Myocyte (in vitro differentiated cells): ENCODE measurements at places on chromosomes 5 and 9. TPM values are rescaled to one million over a fixed set of nuclear protein-coding genes. Genes with fewer than 3 reads are reported as not detected.

DNA sequence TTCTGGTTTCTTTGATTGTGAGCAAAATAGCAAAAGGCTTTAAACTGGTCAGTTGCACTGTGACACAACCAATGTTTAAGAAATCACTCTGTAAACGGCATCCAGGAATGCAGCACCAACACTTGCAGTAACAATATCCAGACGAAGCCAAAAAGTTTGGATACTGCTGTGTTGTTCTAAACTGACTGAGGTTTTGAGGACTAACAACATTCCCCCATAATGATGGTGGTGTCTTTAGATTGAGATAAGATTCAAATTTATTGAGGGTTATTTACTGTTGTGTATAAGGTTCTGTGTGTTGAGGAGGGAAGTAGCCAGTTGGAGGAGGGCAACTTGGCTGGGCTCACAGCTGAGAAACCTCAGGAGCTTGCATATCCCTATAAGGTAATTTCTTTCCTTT, 353.6 kb downstream of the BNC2 start:
- DNase-seq: no peak

The IL9 gene
- total RNA-seq: not detected in 2 replicates

GRCh38 chr5:73311291-73312110, 137.1 kb downstream of the FOXD1 start:
- peak; percentile 94 for DNase-seq

- DNase-seq: no peak
Measured at GRCh38 chr9:68804911-68805889, 100.2 kb downstream of the PIP5K1B start.

The GHR gene
- total RNA-seq: 0.26 and 0.75 TPM in 2 replicates

The C5orf22 gene
- 25.9 and 39.3 TPM in 2 replicates for total RNA-seq

DNA sequence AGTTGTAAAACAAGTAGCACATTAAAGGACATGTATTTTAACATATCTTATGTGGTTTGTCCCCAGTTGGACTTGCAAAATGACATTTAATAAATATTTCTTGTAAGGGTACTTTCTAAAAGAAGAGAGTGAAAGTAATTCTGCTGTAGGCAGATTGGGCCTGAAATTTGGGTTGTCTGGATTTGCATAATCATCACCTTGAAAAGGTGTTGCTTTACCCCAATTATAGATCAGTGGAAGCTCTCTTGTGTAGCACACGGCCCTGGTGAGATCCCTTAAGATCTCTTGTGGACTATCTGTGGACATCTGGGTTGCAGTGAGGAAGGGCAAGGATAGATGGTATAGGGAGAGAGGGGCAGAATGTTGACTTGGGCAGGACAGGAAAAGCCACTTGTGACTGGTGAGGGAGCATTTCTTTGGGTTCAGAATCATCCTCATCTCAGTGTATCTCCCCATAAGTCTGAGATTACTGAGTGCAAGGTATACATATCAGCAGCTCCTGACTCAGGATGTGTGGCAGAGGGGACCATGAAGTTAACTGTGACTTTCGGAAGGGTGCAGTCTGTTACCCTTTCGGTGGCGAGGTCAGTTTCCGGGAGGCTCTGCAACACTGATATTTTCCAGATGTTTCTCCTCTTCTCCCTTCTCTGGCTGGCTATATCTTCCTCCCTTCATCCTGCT, 2.0 kb upstream of the TNFAIP8 start:
- DNase-seq: no peak

The QRFP gene
- not detected in 2 replicates for total RNA-seq

- DNase-seq: peak; percentile 76
Measured at GRCh38 chr9:35681341-35682002, 7.7 kb downstream of the CA9 start.

DNA sequence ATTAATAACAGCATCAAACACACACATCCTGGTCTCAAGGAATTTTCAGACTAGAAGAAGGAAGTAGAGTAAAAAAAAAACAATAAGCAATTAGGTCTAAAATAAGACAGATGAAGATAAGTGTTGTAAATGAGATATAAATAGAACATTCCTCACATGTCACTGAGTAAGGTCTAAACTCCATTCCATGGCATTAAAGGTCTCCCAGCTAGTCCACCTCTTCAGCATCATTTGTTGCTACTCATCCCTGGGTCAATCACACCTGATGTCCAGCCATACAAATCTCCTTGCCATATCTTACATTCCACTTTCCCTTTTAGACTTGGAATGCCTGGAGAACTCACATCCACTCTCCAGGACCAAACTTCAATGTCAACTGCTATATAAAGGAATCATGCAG, 214.1 kb upstream of the KLF4 start:
- no peak for DNase-seq

GRCh38 chr5:39476843-39477220, 52.1 kb upstream of the DAB2 start:
- no peak for DNase-seq

GRCh38 chr9:69549310-69550202, 122.6 kb downstream of the APBA1 start:
- peak; percentile 40 for DNase-seq

DNA sequence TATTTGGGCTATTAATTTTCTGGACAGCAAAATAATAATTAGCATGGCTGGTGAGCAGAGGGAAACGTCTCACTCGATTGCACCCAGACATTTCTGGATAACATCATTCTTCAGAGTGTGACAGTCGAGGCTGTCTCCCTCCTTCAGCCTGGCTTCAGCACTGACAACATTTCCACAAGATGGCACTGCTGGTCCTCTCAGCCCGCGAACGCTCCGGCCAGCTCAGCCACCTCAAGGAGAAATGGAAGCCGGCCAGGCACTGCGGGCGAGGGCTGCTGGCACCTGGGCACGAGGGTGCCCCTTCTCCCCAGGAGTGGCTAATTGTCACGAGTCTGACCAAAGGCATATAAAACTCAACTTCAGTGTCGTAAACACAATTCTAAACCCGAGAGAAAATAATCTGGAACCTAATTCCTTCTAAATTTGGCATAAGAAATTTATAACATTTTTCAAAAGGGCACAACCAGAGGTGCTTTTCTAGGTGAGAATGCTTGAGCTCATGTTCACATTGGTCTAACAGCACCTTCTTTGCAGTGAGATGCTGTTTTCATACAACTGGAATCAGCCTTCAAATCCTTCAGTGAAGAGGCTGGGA, 65.9 kb downstream of the DAP start:
- DNase-seq: peak; percentile 85

DNA sequence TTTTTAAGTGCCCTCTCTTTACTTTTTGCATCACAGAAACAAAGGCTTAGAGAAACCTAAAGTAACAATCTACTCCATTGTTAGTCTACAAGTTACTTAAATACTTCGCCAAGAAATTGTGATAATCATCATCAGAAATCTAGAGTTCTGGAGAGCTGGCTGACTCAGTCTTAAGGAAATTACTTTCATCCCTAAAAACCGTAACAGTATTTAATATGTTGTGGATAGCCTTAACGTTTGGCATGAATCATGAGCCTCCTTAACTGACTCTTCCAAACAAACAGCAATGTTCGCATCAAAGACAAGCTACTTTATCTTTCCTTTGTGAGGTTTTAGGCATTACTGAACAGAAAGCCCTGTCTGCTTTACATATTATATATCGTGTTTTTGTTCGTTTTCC, 128.7 kb downstream of the NIPBL start:
- DNase-seq: no peak

- no peak for DNase-seq
Measured at GRCh38 chr5:74501674-74502478, 138.7 kb downstream of the ENC1 start.

The LECT2 gene
- not detected in 2 replicates for total RNA-seq

The TRIM36 gene
- 10.5 and 16.9 TPM in 2 replicates for total RNA-seq

The FPGS gene
- total RNA-seq: 141 and 200 TPM in 2 replicates

DNA sequence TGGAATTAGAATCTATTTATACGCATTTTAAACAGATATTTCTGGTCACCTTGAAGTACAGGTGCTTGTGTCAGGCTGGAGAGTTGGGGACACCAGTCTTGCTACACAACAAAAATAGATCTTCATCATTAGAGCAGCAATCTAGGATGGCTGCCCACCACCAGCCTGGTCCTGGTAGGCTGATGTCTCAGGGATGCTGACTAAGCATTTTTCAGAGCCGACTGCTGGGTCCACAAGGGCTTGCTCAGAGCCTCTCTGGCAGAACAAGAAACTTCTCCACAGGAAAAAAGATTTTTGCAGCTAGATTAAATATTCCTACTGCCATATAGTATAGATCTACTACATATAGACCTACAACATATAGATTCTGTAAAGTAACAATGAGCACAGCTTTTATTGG, 12.0 kb upstream of the FAM81B start:
- no peak for DNase-seq

DNA sequence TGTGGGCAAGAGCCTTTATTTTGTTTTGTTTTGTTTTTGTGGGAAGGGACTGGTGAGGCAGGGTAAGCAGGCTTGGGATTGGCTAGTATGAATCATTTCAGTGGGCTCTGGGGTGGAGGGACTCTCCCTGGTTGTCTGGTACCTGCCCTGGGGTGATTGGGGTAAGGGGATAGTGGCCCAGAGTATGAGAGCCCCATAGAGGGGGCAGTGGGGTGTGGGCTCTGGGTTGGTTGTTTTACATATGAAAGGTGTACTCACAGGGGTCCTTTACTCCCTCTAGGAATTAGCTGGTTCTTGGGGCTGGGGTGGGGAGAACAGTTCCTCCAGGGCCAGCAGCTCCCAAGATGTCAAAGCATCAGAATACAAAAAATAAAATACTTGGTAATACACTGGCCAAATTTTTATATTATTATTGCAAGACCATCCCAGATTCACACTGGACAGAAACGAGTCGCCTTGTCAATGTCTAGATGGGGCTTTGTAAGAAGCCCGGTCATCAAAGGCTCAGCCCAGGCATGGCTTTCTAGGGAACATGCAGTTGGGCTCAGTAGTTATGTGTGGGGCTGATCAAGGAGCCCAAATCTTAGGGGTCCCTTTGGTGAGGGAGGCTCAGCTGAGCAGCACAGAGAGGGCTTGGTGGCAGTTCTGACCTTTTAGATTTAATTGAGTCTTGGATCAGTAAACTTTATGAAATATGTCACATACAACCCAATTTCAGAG, 190.5 kb downstream of the NXNL2 start:
- DNase-seq: no peak

The FOXD4L5 gene
- not detected in 2 replicates for total RNA-seq

DNA sequence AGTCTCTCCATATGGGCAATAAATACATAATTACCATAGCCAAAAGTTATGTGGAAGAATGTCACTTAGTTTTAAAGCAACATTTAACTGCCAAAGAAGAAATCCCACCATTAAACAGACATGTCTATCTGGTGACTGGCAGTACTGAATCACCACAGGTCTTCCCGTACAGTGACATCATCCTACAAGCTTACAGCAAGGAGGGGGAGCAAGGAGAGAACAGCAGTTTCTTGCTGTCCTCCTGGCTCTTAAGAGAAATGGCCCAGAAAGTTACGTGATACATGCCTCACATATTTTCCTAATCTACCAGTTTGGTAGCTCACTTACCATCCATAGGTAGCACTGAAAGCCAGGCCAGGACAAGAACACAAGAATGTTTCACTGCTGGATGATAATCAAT, 671.0 kb downstream of the DMRTA1 start:
- peak; percentile 19 for DNase-seq

The TMEM215 gene
- total RNA-seq: not detected in 2 replicates

DNA sequence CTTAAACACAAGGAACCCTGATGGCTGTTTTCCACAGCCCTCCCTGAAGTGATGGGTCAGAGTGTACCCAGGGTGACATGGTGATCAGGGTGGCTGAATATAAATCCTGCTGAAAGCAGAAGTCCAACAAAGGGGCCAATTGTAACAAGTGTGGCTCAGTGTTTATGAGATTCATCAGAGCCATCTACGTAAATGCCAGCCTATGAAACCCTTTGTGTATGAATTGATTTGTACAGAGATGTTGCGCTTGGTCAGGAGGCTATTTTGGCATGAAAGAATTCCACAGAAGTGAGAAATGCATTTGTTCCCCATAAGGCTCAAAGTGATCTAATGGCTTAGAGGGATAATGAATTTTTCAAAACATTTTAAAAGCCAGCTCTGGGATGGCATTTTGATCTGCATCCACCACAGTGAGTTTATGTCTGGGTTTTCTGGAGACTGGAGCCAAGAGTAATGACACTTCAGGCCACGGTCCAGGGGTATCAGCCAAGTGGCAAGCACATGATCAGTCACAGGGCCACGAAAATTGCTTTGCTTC, 12.4 kb downstream of the PRUNE2 start:
- DNase-seq: peak; percentile 70

DNA sequence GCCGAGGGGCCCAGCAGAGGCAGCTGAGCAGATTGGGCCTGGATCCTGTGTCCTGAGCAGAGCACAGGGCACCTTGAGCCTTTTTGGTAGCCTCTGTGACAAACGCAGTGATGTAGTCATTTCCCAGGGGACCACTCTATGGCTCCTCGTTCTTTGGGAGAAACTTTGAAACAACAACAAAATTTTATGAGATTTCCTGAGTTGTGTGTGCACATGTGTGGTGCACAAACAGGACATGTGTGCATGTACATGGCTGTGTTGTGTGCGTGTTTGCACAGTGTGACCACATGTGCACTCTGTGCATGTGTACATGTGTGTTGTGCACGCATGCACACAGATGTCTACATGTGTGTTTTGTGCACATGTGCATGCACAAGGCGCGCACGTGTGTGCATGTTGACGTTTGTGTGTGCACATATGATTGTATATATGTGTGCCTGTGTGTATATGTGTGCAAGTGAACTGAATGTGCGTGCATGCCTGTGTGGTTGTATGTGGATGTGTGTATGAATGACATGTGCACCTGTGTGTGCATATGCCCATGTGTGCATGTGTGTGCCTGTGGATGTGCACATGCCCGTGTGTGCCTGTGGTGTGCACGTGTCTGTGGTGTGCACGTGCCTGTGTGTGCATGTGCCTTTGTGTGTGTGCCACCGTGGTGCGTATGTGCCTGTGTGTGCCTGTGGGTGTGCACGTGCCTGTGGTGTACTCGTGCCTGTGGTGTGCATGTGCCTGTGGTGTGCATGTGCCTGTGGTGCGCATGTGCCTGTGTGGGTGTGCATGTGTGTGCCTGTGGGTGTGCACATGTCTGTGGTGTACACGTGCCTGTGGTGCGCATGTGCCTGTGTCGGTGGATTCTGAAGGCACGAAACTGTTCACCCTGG, 221.6 kb downstream of the CACNA1B start:
- no peak for DNase-seq

DNA sequence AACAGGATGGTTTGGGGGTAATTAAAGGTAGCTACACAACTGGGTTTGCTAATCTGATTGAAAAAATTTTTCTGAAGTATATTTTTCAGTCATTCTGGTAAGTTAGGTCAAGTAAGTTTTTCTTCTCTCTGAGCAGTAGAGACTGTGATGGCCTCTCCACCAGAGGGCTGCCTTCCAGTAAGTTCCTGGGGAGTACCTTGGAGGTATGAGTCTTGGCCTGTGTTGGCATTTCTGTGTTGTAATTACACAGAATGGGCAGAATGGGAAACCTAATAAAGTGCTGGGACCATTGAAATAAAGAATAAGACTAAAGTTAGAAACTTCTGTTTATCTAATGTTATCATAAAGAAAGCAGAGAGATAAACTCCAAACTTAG, 430.8 kb downstream of the ARHGEF28 start:
- DNase-seq: no peak

The CARD6 gene
- total RNA-seq: 4.7 and 4.8 TPM in 2 replicates

DNA sequence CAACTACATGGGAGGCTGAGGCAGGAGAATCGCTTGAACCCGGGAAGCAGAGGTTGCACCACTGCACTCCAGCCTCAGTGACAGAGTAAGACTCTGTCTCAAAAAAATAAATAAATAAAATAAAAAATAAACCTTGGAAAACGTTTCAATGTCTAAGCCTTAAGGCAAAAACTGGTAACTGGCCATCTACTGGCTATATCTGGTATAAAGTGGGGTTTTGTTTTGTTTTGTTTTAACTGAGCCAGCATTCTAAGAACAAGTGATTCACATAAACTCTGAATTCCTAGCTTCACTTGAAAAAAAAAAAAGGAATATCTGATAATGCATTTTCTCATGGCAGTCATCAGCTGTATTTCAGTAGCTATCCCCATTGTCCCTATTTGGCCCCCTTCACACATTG, 126.1 kb upstream of the EFNA5 start:
- DNase-seq: no peak
